Activated naive CD8-positive, alpha-beta T cell treated with anti-CD3 and anti-CD28 coated beads, Interleukin-2, amount 50 U/mL, for 16 hours (primary cell): ENCODE measurements at places on chromosomes 7 and 10.

DNA sequence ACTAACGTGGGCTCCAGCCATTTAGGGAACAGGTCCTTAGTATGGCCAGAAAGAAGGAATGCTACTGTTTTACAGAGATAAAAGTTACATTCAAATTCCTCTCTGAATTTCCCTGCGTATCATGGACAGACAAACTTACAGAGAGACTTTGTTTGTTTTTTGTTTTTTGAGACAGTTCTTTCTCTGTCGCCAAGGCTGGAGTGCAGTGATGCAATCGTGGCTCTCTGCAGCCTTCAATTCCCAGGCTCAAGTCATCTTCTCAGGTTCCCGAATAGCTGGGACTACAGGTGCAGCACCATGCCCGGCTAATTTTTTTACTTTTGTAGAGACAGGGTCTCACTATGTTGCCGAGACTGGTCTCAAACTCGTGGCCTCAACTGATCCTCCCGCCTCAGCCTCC, 64.5 kb upstream of the MPP7 start:
- no peak for DNase-seq

DNA sequence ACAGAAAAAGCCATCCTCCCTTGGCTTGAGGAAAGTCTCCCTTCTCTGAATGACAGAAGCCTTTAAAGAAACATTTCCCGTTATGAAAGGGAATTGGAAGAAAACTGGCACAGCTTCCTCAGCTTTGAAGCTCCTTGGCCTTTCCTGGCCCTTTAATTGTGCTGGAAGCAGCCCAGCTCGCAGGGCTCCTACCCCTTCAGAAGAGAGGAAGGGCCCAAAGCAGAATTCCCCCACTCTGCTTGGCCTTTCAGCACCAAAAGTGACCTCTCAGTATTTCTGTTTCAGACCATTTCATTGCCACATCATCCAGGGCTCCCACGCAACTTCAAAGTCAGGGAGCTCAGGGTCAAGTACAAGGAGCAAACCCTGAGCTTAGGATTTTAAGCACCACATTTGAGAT, 4.2 kb downstream of the AFAP1L2 start:
- DNase-seq = no peak

GRCh38 chr10:80500572-80501380, 36.9 kb upstream of the SH2D4B start:
- no peak for DNase-seq

- DNase-seq = no peak
Observed at GRCh38 chr7:25786936-25787335, 365.1 kb upstream of the NFE2L3 start.

- DNase-seq = no peak
Observed at GRCh38 chr7:15503603-15504290, 58.1 kb downstream of the AGMO start.

DNA sequence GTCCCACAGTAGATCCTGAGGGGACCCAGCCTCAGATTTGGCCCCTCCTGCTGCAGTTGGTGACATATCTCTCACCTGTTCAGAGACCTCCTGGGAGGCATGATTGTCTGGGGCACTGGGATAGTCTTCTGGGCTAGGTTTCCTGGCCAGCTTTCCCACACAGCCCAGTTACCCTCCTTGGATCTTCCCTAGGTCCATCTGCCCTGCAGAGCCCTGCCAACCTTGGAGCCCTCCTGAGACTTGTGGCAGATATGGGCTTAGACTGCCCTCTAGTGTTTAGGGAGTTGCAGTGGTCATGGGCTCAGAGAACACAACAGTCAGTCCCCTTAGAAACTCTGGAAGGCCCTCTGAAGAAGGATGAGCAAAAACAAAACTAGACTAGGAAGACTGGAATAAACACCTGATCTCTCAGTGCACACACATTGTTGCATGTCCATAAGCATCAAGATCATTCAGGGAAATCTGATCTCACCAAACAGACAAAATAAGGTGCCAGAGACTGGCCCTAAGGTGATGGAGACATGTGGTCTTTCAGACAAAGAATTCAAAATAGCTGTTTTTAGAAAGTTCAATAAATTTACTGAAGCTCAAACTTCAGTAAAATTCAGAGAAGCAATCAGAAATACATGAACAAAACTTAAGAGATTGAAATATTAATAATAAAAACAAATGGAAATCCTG, 324.6 kb downstream of the ATRNL1 start:
- no peak for DNase-seq

DNA sequence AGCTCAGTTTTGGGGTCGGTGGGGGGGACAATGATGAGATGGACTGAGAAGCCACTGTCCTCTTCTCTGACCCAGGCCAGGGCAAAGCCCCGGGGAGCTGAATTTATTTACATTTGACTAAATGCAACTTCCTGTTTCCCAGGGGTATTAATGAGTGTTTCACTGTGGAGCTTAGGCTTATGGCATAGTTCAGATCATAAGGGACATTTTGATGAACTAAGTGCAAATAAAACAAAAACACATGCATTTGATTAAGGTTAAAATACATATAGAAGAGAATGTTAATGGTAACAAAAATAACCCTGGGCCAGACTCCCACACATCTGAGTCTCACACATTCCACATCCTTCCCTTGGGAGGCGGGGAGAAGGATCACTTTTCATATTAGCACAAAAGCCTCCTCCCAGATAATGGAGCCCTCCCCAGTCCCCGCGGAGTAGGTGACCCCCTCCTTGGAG, 320.6 kb downstream of the FRMD4A start:
- DNase-seq = no peak

GRCh38 chr7:106177738-106178592, 65.9 kb upstream of the SYPL1 start:
- no peak for DNase-seq

- no peak for DNase-seq
Observed at GRCh38 chr7:69402696-69403095, 195.6 kb upstream of the AUTS2 start.

DNA sequence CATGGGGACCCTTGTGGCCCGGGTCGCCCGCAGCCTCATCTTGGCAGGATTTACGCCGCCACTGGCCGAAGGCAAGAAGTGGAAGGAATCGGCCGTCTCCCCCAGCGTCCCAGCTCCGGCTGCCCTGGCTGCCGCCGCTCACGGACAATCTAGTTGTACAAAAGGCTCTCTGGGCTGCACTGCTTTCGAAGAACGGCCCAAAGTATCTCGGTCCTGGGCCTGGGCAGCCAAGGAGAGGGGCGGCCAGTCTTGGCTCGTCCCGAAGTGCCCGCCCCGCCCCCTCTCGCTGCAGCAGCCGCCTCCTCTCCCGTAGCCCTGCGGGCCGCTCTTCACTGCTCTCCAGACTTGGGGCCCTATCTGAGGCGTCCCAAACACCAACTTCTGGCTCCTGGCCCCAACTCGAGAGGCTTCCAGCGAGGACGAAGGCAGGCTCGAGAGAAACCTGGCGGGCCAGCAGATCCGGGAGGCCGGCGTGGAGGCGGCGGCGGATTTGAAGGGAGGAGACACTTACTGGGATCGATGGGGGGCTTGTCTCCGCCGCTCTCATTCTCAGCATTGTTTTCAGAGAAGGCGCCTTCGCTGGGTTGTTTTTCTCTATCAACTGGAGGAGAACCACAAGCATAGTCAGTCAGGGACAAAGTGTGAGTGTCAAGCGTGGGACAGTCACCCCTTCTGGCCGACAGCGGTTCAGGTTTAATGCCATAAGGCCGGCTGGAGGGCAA, 809 bp downstream of the HOXA9 start:
- no peak for DNase-seq

- peak; percentile 18 for DNase-seq
Observed at GRCh38 chr7:75642810-75643486, 95.8 kb downstream of the HIP1 start.

DNA sequence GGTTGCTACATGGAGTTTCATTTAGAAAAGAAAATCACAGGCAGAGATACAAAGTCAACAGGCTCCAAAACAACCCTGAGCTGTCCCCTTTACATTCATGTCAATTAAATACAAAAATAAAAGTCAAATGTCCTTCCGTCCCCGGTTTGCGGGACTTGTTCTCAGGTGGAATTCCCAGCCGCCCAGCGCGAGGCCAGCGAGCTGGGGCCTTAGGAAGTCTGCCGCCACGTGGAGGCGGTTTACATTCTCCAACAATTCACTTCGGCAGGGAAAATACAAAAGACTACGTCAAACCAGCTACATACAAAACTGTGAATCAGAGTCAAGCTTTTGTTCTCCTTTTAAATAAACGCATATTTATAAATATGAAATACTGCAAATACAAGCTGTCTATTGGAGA, 25.3 kb upstream of the DDC start:
- DNase-seq = no peak

DNA sequence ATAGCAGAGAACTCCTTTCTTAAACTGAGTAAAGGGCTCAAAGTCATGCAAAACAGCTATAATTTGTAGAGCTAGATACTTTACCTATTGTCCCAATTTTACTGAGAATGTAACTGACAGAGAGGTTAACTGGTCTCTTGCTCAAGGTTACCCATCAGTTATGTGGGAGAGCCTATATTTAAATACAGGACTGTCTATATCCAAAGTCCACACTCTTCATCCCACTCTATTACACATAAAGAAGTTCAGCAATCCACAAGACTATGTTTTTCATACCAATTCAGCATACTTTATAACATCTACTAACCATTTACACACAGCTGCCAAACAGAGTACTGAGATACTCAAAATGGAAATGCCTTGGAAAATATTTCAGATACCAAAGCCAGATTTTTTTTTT, 100.2 kb downstream of the MICU1 start:
- DNase-seq = no peak

- DNase-seq = no peak
Observed at GRCh38 chr7:15851201-15851600, 164.7 kb upstream of the MEOX2 start.

DNA sequence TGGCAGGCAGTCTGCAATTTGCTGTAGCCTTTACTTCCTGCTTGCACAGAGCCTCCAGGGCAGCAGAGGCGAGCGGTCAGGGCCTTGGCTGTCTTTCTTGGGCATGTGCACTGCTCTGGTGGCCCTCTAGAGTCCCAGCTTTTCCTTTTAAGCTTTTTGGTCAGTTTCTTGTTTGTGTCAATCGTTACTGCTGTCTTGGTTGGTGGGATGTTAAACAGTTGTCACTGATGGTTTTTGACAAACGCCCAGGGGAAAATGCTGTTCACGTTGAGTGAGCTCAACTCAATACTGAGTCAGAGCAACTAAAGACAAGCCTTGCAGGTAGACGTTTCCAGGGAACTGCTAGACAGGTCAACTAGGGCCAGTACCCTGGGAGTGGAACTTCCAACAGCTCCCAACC, 14.0 kb downstream of the PRKRIP1 start:
- DNase-seq = no peak

- no peak for DNase-seq
Observed at GRCh38 chr10:88858491-88858890, 6.8 kb upstream of the ANKRD22 start.

DNA sequence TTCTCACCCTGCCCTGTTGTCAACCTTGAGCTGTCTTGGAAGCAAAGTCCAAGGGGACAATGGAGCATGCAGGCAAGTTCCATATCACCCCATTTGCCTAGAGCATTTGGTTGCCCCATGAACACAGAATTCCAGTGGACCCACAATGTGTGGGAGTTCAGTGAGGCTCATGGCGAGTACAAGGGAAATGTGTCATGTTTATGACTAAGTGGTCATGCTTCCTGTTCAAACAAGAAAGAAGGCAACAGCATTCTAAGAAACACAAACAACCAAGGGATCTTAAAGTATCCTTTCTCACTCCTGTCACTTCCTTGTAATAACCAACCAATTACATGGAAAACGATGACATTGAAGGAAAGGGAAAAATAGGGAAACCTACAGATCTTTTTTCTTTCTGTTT, 513.0 kb downstream of the INHBA start:
- no peak for DNase-seq

DNA sequence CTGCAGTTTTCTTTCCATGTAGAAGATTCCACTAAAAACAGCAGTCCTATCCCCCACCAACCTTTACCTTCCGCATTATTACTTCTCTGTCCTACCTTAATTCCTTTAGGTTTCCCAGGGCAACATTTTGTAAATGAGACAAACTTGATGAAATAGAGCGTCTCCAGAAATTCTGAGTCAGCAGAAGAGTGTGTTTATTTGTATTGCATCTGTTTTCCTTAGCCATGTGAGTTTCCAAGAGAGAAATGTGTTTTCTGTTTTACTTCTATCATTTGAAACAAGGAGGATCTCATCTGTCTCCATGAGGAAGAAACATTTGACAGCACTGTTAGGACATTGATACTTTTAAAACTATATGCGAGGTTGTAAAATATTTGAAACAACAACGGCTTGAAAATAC, 244.2 kb upstream of the PLXDC2 start:
- DNase-seq = no peak

DNA sequence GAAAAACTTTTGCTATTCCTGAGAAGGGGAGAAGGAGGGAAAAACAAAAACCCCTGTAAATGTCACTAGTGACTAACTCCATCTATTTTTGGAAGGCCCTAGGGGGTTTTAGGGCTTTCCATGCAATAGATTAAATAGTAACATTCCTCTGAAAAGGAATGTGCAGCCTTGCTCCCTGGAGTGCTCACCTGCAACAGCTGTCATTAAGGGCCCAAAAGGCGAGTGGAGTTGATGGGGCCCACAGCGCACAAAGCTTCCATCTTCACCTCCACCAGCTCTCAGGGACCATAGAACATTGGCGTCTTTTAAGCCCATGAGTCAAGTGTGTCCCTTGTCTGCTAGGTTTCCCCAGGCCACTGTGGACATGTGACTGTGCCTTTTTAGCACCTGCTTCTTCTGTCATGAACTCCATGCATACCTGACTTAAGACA, 58.0 kb upstream of the IL6 start:
- DNase-seq = no peak

DNA sequence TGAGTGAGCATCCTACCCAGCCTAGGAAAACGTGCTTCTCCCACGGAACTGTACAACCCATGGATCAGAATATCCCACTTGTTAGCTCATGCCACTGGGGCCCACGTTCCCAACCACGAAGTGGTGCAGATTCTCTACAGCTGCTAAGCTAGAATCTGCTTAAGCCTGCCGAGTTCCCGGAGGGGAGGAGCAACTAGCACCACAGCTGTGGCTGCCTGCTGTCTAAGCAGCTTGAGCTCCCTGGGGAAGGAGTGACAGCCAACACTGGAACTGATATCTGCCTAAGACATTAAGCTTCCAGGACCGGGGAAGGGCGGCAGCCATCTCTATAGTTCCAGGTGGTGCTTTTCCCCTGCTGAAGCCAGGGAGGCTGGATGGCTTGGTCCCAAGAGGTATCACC, 334.7 kb upstream of the CHRM2 start:
- DNase-seq = no peak

GRCh38 chr10:107727767-107728317, 563.3 kb upstream of the SORCS1 start:
- DNase-seq = no peak

GRCh38 chr7:92790992-92791391, 45.4 kb downstream of the CDK6 start:
- DNase-seq = no peak

DNA sequence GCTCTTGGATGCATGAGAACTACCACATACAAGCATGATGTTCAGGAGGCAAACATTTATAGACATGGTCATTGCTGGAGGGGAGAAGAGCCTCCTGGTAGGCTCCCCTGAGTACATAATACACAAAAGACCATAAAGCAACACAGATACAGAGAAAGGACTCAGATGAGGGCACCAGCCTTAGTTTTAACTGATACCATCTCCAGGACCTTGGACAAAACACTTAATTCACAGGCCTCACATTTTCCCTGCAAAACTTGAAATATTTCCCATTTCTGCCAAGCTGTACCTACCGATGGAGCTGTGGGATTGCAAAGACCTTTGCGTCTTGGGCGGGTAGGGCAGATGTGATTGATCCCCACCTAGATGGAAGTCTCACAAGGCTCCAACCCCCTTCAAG, 16.7 kb upstream of the ZNF488 start:
- DNase-seq = no peak
